ENCODE measurements at places on chromosomes 16 and 17. TPM values are rescaled to one million over a fixed set of nuclear protein-coding genes. Genes with fewer than 3 reads are reported as not detected.
A peak's percentile ranks its signal among the peaks of the same experiment; 100 is the strongest.

DNA sequence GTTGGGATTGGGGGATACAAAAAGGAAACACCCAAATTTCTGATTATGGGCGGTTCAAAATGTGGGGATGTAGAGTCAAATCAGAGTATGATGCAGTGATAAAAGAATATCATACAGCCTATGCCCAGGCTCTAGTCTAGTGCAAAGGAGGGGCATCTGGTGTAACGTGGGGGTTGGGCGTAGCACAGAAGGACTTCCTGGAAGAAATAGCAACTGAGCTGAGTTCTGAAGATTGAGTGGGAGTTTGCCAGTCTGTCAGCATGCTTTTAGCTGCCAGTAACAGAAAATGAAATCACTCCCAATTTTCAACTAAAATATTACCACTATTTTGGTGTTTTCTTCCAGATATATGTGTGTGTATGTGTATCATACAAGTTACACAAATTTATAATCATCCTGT, 196.9 kb downstream of the SPECC1 start:
- DNase-seq = no peak

DNA sequence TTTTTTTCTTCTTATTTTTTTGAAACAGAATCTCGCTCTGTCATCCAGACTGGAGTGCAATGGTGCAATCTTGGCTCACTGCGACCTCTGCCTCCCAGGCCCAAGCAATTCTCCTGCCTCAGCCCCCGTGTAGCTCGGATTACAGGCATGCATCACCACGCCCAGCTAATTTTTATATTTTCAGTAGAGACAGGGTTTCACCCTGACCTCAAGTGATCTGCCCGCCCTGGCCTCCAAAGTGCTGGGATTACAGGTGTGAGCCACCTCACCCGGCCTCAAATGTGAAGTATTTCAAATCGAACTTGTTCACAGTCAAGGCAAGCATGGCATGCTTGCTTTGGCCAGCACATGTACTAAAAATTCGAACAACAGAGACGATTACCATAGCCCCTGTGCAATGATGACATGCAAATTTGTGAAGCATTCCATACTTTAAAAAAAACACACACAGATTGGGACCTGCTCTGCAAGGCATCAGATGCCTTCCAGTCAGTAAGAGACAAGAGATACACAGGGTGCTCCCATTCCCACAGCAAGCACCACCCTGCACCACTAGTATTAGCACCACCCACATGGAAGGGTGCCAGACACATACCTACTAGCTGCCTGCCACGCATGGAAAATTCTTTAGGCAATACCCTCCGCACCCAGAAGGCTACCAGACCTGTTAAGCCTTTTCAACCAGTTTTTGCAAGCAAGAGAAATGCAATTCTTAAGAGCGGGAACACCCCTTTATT, 47.2 kb downstream of the ANKRD11 start:
- DNase-seq = no peak

DNA sequence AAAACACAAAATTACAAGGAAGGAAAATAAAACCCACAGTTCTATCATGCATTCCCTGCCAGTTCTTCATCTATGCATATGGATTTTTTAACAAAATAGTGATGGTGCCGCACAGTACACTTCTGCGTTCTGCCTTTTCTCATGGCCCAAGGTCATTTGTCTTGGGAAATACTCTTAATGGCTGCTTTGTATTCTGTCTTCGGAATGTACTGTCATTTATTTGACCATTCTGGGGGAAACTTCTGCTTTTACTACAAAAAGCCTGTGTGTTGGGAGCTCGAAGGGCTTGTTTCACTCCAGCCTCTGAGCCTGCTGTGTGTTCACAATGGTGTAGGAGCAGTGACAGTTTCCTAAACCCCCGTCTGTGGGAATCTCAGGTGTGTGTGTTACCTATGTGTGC, 82.8 kb upstream of the SEC14L1 start:
- no peak for DNase-seq

GRCh38 chr16:24668481-24669061, 60.9 kb upstream of the TNRC6A start:
- DNase-seq = no peak

DNA sequence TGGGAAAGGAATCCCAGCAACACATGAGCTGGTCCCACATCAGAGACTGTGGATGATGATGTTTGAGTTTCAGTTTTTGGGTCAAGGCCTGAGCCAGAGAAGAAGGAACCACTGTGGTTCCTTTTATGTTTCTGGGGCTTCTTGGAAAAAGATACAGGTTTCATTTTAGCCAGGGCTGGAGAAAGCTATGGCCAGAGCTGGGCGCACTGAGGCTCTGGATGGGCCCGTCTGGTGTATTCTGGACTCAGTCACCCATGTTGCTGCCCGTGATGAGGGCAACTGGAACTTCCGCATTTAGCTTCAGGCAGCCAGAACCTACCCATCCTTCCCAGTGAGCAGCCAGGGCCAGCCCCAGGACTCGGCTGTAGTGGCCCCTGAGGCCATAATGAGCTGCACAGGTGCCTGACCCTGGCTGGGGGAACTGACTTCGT, 15.0 kb upstream of the PITPNA start:
- no peak for DNase-seq

- peak; percentile 93 for DNase-seq
These were observed 19.4 kb downstream of the CEP295NL start for GRCh38 chr17:78883533-78884131.

GRCh38 chr17:83000738-83001137, 78.7 kb upstream of the METRNL start:
- no peak for DNase-seq

DNA sequence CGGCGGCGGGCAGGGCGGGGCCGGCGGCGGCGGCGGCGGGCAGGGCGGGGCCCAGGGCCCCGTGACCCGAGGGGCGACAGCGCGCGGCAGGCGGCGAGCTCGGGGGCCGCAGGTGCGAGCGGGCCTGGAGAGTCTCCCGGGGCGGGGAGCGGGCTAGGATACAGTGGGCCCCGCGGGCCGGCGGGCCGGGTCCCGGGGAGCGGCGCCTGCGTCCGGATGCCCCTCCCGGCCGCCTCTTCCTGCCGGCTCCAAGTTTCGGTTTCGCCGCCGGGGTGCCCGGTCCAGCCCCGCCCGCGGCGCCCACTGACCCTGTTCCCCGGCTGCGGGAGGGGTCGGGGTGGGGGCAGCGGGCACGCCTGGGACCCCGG, at the start of gene RNF213:
Gene RNF213, plus strand, starts transcription at position 62 of the 368 bp plus-strand sequence. CDS start 2,830 bp downstream, outside the sequence.
- DNase-seq = no peak

DNA sequence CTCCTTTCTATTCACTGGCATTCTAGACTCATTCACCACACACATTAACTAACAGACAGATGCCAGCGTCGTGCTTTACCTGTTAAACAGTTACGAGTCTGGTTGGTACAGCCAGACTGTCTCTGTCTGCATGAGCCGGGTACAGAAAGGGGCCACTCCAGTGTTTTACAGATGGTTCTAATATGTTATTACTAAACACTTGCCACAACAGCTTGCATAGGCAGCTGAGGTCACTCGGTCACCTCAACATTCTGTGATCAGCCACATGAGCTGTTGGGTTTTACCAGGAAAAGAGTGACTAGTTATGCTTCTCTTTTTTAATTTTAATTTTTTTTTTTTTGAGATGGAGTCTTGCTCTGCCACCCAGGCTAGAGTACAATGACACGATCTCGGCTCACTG, 25.2 kb downstream of the CD300A start:
- DNase-seq = peak; percentile 5

DNA sequence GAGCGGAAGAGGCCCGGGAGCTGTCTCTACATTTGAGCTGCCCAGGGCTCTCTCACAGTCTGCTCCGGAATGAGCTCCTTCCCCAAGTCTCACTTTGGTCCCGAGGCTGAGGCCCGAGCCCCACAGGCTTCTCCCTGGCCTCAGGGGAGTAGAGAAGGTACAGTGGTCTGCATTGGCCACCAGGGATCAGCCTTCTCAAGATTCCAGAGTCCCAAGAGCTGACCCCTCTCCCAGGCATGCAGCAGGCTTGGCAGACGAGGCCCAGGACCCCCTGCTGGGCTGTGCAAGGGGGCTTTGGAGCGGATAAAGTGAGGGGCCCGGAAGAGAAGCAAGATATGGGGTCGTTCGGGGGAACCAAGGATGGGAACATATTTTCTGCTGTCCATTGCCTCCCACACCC, 3.1 kb downstream of the PRSS27 start:
- no peak for DNase-seq

DNA sequence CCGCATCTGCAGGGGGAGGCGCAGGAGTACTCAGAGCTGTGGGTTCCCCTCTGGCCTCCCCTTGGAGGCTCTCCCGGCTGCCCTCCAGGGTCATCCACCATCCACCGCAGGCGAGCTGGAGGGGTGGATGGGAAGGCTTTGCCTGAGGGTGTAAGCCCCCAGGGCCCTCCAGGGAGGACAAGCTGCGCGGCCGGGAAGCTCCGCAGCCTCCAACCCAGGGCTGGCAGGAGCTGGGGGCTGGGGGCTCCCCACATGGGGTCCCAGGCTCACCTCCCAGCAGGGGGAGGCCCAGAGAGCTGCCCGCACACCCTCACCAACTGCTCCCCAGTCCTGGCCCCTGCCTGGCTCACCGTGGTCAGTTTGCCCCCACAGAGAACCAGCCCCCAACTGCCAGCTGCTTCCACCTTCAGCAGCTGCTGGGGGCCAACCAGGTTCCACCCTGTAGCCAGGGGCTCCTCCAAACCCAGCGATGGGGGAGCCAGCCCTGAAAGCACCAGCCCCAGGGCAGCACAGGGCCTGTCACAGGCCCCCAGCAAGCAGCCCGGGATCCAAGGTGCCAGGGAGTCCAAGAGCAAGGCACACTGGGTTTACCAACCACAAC, 19.8 kb upstream of the CHMP6 start:
- DNase-seq = no peak

GRCh38 chr16:56780646-56781045, 50.7 kb downstream of the NUP93 start:
- no peak for DNase-seq

GRCh38 chr16:53803451-53803850, 99.5 kb downstream of the FTO start:
- no peak for DNase-seq

DNA sequence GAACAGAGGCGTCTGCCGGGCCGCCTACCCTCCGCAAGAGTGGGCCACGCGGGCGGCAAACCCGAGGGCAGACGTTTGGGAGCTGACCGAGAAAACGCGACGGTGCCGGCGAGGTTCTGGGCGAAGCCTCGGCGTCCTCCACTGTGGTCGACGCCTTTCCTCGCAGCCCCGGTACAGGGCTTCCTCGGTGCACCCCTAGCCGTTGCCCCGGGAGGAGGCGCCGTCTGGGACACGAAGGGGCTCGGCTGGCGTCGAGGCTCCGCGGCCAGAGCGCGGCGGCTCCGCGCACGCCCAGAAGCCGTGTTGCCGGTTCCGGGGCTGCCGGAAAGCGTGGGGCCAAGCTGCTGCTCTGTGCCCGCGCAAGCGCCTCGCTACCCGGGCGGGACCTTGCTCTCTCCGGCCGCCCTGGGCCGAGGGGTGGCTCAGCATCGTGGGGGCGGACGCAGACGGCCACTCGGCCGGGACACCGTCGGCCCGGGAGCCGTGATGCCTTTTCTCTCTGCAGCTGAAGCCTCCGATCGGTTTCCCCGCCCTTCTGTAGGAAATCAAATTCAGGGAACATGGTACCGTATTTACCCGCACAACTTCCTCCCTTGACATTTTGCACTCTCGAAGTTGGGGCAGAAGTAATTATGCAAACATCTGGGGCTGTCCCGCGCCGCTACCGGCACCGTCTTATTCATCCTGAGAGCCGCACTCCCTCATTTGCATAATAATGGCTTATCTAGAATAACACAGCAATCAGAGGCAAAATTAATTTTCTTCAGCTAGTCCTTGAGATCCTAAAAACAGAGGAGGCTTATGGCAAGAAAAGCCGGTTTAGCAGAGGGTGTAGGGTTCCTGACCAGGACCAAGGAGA, 7.3 kb upstream of the CBX8 start:
- DNase-seq = no peak

GRCh38 chr17:73555199-73555960, 88.9 kb downstream of the SDK2 start:
- DNase-seq = no peak

DNA sequence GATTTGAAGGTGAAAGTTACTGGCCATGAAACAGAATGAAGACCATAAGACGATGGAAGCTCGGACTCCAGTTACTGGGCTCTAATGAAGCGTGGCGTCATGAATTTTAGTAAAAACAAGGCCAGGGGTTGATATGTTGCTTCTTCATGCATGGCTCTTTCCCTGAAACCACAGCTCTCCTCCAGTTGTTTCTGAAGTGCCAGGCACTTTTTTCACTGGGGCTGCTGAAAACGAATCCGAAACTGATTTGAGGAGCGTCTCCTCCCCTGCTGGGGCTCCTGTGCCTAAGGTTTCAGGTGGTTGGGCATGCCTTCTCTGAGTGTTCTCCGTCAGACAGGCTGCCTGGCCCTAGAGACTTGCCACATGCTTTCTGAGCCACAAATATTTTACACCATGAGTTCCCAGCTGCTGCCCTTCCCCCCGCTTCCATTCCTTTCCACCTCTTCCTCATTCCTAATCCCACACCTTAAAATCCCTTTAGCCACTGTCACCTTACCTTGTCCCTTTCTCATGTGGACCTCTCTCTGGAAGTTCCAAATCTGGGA, 3.7 kb upstream of the MYL4 start:
- no peak for DNase-seq

- no peak for DNase-seq
These were observed 59.3 kb downstream of the TMEM100 start for GRCh38 chr17:55663400-55663799.

DNA sequence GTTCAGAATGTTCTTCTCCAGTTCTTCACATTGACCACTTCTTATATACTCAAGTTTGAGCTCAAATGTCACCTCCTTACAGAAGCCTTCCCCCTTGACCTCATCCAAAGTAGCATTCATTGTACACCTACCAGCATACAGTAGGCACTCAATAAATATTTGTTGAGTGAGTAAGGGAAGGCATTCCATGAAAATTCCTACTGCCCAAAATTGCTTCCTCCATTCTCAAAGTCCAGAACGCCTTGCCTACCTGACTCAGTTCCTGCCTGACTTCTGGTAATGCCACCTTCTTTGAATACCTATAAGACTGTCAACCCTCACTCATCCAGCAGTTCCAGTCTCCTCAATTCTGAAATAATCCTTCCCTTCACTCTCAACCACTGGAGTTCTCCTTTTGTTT, 14.8 kb upstream of the BPTF start:
- DNase-seq = no peak

DNA sequence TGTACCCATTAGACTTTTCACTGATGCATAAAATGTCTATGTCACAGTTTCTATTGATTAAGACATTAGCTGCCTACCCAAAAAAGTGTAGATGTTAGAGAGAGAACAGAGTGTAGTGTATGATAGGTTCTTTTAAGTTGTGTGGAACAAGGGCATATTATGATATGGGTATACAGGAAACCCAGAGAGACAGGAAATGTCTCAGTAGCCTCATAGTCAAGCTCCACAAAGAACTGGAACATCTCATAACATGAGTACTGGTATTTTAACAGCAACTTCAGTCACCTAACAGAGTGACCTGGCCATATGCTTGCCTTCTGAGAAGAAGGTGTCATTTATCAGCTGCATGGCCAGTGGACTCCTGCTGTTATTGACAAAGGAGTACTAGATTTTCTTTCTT, 128.1 kb downstream of the RGS9 start:
- no peak for DNase-seq

Gene ACSM2A
- not detected for total RNA-seq

Gene FAM171A2
- 1.2 TPM for total RNA-seq

Gene WNT9B
- total RNA-seq = 3.7 TPM

Gene IRF8
- 3.5 TPM for total RNA-seq

Gene TSNAXIP1
- total RNA-seq = 1.2 TPM

Gene CCL23
- total RNA-seq = not detected

Gene PMFBP1
- total RNA-seq = 1.8 TPM

Gene FBXL16
- 17.5 TPM for total RNA-seq

Gene SPATA33
- total RNA-seq = 4.8 TPM

Gene SHCBP1
- 6.2 TPM for total RNA-seq

Gene DLX3
- 22.6 TPM for total RNA-seq

Gene RAC3
- total RNA-seq = 14.3 TPM

Gene SPN
- 5.1 TPM for total RNA-seq

Gene VAT1L
- total RNA-seq = not detected

Gene ENPP7
- total RNA-seq = not detected

Gene TBC1D3C
- total RNA-seq = not detected

Gene METRNL
- 222 TPM for total RNA-seq

Measured in suprapubic skin (tissue), 4 donors.